ENCODE measurements at places on chromosomes 7 and 10. TPM values are rescaled to one million over a fixed set of nuclear protein-coding genes. Genes with fewer than 3 reads are reported as not detected.
A peak's percentile ranks its signal among the peaks of the same experiment; 100 is the strongest.

DNA sequence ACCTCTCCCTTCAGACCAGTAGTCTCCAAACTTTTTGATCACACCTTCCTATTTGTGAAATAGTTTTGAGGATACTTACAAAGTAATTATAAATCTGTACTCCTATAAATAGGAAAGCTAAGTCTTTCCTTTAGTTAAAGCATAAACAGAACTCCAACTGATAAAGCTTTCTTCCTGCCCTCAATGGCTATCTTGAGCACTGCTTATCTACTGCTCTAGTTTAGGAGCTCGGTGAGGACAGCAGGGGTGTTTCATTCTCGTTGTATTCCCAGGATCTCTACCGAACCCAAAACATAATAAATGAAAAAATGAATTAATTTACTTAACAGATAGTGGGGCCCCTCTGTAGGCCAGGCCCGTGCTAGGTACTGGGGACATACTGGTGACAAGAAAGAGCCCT, 17.7 kb downstream of the SORBS1 start:
- DNase-seq = no peak

GRCh38 chr7:130913639-130914553, 179.9 kb upstream of the KLF14 start:
- no peak for DNase-seq

- DNase-seq = peak; percentile 25
Observed at GRCh38 chr7:150379441-150380379, 580 bp downstream of the ZNF775 start.

DNA sequence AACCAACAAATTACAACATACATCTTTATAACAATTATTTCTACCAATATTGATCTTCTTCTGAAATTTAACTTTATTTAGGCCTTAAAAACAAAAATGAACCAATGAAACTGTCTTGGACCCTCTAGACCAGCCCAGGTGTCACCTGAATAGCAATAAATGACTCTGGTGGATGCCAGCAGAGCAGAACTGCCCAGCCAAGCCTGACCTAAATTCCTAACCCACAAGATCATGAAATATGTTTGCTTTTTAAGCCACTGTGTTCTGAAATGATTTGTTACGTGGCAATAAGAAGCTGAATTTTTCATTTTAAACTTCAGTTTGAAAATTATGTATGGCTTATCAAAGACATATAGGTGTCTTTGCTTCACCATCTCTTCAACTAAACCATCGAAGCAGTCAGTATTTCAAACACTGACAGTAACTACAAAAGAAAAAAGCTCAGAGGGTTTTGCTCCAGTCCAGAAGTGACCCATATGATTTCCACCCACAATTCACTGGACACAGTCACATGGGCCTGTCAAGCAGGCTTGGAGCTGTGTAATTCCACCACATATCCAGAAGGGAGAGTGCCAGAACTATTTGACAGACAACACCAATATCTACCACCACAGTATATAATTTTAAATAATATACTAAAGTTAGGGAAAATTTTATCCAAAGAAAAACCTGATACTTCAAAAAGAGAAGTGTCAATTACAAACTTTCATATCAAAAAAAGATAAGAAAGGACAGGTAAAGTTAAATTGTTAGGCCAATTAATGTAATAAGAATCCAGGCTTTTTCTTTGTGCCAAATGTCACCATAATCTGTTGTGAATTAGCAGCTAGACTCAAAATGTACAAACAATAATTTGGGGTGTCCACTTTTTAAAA, 94.5 kb downstream of the KMT2C start:
- no peak for DNase-seq

DNA sequence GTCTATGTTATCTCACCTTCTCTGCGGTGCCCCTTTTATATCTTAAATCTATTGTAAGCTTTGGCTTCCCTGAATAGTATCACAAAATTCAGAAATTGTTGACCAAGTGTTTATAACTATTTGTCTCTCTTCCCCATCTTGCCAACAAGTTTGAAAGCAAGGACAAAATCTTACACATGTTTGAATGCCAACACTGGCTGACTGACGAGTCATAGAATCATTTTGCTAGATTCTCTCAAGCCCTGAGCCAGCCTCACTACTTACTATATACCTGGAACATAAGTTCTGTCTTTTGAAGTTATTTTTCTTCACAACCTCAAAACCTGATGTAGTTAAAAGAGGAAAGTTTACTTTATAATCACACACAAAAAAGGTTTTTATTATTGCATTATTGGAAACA, 700.7 kb downstream of the PHTF2 start:
- DNase-seq = no peak

GRCh38 chr10:68348265-68348741, 15.6 kb upstream of the PBLD start:
- peak; percentile 56 for DNase-seq

DNA sequence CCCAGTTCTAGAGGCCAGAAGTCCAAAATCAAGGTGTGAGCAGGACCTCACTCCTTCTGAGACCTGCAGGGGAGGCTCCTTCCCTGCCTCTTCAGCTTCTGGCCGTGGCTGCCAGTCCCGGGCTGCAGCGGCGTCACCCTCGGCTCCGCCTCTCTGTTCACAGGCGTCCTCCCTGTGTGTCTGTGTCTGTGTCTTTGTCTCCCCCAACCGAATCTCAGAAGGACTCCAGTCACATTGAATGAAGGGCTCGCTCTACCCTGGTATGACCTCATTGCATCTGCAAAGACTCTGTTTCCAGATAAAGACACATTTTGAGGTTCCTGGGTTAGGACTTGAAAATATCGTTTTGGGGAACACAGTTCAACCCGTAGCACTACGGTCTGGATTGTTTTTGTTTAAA, 33.1 kb upstream of the GALNT11 start:
- DNase-seq = peak; percentile 46

DNA sequence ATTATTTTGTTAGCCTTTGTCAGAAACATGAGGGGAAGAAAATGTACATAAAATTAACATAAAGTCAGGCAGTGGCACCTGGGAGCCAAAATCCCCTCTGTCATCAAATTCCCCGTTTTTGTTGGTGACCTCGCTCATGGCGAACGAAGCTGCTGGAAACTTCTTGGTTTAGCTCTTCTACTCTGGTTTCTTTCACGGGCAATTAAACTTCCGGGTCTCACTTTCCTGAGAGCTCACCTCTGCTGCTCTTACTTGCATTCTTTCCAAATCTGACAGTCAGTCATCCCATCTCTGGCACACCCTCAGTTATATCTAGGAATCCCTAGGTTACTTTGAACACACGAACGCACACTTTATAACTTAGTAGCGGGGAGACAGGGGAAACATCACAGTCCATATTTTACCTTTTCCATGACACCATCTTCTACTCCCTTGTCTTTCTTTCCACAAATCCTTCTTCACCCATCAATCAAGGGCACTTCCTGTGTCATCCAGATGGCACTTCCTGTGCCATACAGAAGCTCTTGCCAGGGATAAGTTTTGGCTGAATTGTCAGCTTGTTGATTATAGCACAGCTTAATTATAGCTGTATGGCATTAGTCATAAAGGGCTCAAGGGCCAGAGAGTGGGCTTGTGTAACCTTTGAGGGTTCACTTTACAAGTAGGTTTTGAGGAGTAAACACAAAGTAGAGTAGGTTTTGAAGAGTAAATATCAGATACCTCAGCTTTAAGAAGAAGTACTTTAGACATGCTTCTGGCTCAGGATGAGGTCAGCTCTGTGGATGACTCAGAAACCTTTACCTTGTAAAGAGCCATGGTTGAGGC, 105.1 kb downstream of the GATA3 start:
- no peak for DNase-seq

The CCDC3 gene
- 0.10 TPM for total RNA-seq

The CELF2 gene
- total RNA-seq = 181 TPM

- no peak for DNase-seq
Observed at GRCh38 chr7:94698275-94698674, 42.3 kb upstream of the SGCE start.

DNA sequence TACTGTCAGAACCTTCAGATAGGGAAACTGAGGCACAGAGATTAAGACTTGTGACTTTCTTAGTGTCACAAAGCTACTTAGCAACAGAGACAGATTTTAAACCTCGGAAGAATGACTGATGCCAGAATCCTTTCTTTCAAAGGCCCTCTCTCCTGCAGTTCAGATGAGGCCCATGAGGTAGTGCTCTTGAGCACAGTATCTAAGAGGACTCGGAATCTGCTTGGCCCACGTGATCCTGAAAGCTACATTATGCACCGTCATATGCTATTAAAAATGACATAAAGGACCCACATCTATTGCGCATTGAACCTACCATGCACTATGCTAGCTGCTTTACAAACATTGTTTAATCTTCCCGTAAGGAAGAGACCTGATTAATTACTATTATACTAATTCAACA, 355.9 kb downstream of the SFMBT2 start:
- DNase-seq = no peak

DNA sequence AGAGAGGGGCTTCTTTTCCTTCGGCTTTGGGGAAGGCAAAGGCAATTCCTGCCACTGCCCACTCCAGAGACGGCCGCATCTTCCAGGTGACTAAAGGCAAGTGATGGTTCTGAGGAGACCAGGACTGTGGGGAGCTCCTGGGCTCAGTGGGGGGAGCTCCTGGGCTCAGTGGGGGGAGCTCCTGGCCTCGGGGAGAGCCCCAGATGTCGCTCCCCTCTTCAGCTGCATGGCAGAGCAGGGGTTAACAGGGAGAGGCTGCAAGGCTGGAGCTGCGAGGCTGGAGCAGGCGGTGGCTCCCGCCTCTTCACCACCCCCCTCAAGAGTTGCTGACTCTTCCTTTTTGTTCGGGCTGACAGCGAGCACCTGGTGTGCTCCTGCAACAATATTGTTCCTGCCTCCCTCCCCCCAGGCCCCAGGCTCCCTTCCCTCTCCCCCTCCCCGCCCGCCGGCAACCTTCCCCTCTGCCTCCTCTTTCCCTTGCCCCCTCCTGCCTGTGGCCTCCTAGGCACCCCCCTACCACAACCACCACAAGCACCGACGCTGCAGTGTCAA, 56.3 kb upstream of the LBX1 start:
- no peak for DNase-seq

DNA sequence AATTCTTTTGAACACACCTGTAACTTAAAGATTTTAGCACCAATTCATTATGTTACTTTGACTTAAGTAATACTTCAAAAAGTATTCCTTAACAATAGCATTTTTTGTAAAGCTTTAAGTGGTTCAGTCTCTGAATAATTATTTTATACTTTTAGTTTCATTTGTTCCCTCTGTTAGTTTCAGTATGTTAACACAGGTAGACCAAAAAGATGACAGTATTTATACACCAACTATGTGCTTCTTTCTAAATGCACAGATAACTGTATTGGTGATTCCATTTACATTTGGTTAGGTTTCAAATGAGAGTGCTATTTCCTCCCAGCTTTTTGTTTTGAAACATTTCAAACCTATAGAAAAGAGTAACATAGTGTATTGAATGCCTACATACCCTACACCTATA, 14.0 kb downstream of the RALA start:
- no peak for DNase-seq

The PTPN12 gene
- total RNA-seq = 20.9 TPM

DNA sequence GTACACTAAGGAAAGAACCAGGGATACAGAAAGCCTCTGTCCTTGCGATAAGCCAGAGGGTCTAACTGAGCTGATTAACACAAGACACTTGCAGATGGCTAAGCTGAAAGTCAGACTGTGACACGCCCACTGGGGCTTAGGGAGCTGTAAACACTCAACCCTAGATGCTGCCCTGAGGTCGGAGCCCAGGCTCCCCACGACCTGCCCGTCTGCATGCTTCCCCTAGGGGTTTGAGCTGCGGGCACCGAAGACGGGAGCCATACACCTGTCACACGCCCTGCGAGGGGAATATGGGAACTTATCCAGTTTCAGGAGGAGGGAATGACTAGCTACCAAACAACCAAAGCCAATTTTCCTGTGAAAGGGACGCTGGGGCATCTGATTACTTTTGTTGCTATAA, 96.0 kb downstream of the HTR5A start:
- no peak for DNase-seq

GRCh38 chr10:97182288-97182990, 3.3 kb downstream of the SLIT1 start:
- no peak for DNase-seq

The OR2A42 gene
- 0.04 TPM for total RNA-seq

DNA sequence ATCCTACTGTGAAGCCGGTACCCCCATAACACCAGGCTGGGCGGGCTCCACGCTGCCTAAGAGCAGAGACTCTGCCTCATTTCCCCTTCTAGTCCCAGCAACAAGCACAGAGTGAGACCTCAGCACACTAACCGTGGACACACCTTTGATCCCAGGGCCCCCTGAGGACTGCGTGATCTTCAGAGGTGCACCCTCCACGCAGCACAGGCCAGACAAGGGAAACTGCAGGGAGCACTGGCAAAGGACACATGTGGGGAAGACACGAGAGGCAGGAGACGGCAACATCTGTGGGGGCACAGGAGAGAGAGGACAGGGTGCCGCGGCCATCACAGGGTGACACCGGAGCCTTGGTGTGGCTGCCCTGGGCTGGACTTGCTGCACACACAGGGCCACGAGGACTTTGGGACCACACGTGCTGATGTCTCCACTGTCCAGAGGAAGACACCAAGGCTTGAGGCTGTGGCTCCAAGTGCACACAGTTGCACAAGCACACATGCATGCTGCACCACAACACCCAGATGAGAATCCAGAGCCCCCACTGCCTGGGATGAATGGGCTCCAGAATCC, 128.8 kb downstream of the PTPRN2 start:
- no peak for DNase-seq

DNA sequence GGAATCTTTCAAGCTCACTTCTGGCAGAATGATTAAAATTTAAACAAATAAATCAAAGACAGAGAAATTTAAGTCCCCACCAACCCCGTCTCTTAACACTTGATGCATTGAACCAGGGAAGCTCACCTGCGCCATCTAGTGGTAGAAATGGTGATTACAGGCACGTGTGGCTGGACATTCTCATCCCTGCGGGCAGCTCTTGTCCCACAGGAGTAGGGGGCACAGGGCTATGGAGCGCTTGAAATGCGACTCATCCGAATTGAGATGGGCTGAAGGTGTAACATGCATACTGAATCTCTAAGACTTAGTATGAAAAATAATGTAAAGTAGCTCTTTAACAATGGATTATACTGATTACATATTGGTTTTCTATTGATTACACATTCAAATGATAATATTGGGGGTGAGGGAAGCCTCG, 24.8 kb upstream of the SLIT1 start:
- peak; percentile 76 for DNase-seq

GRCh38 chr7:24572393-24572996, 757 bp upstream of the PALS2 start:
- peak; percentile 31 for DNase-seq

GRCh38 chr10:71753091-71753959, 20.0 kb downstream of the VSIR start:
- DNase-seq = no peak
